CD4-positive, alpha-beta T cell treated with Interleukin-15 for 4 hours (primary cell): ENCODE measurements at places on chromosomes 16 and 17.

- DNase-seq = no peak
Observed at GRCh38 chr17:70905796-70906195, 736.5 kb downstream of the KCNJ2 start.

DNA sequence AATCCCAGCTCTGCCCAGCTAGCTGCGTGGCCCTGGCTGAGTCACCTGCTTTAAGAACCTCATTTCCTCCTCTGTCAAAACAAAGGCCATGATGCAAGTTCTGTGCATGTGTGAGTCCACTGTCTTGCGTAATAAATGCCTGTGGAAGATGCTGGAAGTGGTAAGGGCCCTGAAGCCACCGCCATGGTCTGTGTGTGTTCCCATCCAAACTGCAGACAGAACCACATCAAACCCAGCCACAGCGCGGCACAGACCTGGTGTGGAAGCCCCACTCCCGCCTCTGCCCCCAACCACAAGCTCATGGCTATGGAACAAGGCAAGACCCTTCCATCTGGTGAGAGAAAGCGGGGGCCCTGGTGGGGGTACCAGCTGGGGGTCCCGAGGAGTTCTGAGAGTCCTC, 26.0 kb downstream of the NECAB2 start:
- DNase-seq = no peak

GRCh38 chr17:46190763-46191162, 2.5 kb downstream of the KANSL1 start:
- no peak for DNase-seq

DNA sequence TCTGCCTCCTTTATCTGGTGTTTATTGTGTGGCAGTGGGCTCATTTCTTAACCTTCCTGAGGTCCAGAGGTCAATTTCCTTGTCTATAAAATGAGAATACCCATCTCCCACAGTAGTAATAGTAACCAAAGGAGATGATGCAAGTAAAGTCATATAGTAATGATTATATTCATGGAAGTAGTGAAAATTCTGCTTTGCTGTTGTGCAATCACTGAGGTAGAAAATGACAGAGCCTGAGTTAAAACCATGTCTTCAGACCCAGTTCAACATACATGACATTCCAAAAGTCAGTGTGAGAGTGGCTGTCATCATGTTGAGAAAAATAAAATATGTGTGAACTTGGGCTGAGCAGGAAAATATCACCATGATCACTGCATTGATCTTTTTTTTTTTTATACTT, 864 bp upstream of the UMOD start:
- no peak for DNase-seq
